ENCODE measurements at places on chromosomes 12 and 14.

GRCh38 chr12:13289653-13290289 lies 93.2 kb downstream of the EMP1 start:
- no peak for DNase-seq

- DNase-seq: no peak
These were observed 1049.6 kb downstream of the TRHDE start for GRCh38 chr12:73321776-73322175.

- DNase-seq: no peak
These were observed 146.5 kb downstream of the SRGAP1 start for GRCh38 chr12:63990828-63991547.

GRCh38 chr12:123269395-123269892 lies 2.2 kb downstream of the CDK2AP1 start:
- no peak for DNase-seq

DNA sequence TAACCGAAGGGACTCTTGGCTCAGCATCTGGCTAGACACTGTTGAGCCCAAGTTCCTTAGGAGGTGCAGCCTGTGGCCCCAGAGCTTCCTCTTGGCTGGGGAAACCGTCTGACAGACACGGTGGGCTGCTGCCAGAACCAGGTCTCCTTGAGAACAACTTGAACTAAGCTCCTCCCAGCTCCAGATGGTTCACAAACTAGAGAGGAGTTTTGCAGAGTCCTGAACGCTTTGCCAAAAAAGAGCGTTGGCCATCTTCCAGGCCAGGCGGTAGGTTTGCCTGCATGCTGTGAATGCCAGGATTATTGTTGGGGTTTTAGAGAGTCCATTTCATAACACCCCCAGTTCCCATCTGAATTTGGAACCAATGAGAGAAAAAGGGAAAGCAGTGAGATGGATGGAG lies 399.8 kb downstream of the RGS6 start:
- no peak for DNase-seq

DNA sequence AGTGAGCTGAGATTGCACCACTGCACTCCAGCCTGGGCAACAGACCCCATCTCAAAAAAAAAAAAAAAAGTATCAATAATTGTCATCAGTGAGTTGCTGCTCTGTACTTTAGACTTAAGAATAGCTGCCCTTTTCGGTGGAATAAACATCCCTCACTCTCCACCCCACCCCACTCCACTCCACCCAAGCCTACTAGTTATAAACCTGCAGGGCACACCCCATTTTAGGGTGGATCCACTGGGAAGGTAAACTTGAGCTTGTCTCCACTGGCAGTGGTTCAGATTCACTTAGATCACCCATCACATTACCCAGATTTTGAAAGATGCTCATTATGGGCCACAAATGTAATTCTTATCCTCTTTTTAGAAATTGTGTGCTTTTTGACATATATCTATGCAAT lies 106.4 kb downstream of the GPR135 start:
- no peak for DNase-seq

DNA sequence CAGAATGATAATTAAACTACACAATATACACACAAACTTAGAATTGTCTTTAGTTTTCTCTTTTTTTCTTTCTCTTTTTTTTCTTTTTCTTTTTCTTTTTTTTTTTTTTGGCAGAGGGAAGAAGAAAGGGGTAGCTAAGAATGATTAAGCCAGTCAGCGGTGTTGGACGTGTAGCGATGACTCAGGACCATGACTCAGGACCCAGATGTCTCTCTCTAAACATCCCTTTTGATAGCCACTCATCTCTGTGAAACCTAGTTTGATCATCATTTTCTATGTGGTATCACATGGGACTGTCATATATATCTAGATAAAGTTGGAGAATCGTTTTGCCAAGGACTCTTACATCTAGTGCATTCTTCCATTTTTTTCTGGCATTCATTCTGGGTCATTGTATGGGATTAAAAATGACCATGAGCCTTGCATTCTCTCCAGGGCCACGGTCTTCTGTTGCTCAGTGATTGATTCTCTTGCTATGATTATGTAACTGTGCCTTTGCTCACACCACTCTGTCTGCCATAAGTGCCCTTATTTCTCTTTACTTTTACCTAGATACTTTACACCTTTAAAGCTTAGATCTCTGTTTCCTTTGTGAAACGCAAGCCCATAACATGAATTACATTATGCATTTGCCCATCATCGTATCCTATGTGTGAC lies 26.6 kb upstream of the NRXN3 start:
- DNase-seq: no peak

DNA sequence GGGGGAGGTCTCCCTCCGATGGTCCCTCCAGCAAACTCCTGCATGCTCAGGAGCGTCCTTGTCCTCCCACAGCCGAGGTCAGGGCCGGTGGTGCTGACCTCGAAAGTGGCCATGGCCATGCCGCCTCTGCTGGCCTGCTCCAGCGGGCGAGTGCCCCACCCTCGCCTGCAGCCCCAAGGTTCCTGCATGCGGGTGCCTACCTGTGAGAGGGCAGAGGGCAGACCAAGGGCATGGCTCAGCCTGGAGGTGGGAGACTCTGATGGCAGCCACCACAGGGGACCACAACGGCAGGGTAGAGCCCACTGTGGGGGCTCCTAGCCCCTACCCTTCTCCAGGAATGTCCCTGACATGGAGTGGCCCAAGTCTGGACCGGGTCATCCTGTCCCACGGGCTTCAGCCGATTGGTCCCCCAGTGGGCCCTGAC lies 38.1 kb upstream of the PPP1R13B start:
- no peak for DNase-seq

DNA sequence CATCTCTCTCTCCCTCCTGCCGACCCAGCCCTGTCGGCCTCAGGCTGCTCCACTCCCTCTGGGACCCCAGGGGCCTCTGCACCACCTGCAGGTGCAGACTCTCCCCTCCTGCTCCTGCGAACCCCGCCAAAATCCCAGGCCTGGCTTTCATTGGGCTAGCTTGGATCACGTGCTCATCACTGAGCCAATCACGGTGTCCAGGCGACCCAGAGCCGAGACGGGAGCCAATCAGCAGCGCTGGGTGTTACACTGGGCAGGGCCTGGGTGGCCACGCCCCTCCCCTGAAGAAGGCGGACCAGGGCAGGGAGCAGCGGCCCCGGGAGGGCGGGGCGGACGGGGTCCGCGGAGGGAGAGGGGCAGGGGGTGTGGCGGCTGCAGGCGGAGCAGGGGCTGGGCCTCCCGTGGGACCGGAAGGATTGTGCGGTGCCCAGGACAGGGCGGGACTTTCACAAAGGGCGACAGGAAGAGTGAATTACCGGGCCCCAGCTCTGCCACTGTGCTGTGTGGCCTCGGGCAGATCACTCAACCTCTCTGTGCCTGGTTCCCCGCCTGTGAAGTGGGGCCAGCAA lies 66.6 kb upstream of the FBRSL1 start:
- no peak for DNase-seq

- DNase-seq: no peak
These were observed 1.2 kb downstream of the CDKN1B start for GRCh38 chr12:12718381-12718759.

GRCh38 chr12:27505109-27505508 lies 18.9 kb upstream of the PPFIBP1 start:
- DNase-seq: no peak

GRCh38 chr12:56230432-56231183 lies 757 bp downstream of the SLC39A5 start:
- DNase-seq: no peak

DNA sequence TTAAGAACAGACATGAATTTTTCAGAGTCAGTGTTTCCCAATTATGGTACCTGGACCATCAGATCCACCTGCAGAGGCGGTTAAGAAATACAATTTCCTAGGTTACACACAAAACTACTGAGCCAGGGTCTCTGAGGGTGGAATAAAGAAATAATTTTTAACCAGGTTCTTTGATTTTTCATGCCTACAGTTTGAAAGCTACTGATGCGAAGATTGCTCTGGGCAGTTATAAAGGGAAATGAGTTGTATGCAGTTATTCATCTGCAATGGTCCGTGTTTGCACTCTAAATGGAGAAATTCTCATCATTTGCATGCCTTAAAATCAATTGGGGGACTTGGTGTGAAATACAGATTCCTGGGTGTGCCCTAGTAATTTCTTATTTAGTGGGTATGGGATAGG lies 89.7 kb downstream of the ERGIC2 start:
- no peak for DNase-seq

DNA sequence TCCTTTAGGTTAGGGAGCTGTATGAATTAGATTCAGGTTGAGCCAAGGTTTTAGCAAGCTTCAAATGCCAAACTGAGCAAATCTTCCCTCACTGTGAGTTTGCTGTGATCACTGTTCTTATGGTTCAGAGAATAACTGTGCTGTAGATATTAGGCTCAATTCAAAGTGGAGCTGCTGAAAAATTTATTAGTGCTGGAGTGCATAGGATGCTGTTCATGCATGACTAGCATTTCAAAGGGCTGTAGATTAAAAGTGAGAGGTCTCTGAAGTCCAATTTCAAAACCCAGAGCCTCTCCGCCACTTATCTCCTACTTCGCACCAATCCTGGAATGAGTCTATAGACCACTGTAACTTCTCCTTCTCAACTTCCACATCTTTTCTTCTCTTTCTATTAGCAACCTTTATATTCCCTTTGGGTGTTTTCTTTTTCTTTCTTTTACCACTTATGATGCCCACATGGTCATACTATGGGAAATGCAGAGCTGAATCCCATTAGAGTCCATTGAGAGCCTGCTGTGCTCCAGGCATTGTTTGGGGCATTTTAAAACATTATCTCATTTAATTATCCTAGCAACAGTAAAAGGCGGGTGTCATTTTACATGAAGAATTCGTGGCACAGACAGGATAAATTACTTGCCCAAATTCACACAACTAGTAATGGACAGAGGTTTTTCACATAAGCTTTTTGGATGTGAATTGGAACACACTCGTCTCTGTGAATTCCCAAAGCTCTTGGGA lies 77.5 kb upstream of the EEA1 start:
- no peak for DNase-seq

- DNase-seq: no peak
These were observed 19.2 kb downstream of the CLIP1 start for GRCh38 chr12:122403115-122403770.

- no peak for DNase-seq
These were observed 28.5 kb upstream of the PNMA1 start for GRCh38 chr14:73742520-73743238.

- DNase-seq: no peak
These were observed 321 bp upstream of the USP30 start for GRCh38 chr12:109052097-109052413.

DNA sequence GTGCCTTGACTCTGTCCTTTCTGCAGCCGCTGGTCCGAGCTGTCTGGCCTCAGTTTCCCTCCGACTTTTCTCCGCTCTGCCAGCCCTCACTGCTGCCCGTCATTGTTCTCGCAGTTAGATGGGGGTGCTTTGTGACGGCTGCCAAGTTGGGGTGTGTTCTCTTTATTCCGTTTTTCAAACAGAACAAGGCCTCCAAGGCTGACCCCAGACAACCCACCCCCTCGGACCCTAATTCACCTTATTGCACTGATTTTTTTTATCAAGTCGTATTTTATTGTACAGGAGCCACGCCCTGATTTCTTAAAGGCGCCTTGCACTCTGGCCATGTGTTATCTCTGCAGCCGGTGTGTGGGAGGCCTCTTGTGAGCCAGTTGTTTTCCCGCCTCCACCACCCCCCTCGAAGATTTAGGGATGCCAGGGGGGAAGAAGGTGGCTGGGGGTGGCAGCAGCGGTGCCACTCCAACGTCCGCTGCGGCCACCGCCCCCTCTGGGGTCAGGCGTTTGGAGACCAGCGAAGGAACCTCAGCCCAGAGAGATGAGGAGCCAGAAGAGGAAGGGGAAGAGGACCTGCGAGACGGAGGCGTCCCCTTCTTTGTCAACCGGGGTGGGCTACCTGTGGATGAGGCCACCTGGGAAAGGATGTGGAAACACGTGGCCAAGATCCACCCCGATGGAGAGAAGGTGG lies 1.3 kb downstream of the VASH1 start:
- DNase-seq: no peak

DNA sequence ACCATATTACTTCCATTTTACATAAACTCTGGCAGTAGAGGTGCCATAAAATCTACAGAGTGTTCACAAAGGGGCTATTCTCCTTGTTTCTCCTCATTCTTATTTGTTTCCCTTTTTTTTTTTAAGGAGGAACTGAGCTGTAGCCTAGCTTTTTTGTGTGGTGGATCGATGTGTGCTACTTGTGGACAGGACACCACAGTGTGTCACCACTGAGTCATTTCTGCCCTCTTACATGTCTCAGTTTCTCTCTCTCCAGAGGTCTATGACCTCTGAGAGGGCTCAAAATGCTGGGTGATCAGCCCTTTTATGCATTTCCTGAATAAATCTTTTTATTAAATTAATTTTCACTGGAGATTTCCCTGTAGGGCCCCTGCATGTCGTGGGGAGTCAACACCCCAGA lies 370.2 kb downstream of the ADGRD1 start:
- no peak for DNase-seq

DNA sequence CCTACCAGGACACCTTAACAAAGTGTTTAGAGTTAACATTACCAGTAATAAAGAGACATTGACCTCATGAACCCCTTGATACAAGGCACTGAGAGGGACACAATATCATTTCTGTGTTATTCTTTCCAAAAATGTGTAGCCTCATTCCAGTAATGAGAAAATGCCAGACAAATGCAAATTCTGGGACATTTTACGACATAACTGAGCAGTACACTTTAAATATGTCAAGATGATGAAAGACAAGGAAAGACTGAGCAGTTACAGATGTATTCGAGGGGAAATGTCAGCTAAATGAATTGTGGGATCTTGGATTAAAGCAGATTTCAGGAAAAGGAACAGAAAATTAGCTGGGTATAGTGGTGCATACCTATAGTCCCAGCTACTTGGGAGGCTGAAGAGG lies 255.6 kb downstream of the ERC1 start:
- no peak for DNase-seq

GRCh38 chr12:120662879-120663278 lies 22.5 kb downstream of the CABP1 start:
- no peak for DNase-seq

- DNase-seq: no peak
These were observed 57.3 kb upstream of the CEP83 start for GRCh38 chr12:94516985-94517384.

- DNase-seq: peak; percentile 34
These were observed 38.0 kb downstream of the PTGER2 start for GRCh38 chr14:52352061-52352491.

GRCh38 chr14:37972941-37973887 lies 234.5 kb upstream of the SSTR1 start:
- no peak for DNase-seq

- no peak for DNase-seq
These were observed 174.3 kb upstream of the PWP1 start for GRCh38 chr12:107511292-107511691.

DNA sequence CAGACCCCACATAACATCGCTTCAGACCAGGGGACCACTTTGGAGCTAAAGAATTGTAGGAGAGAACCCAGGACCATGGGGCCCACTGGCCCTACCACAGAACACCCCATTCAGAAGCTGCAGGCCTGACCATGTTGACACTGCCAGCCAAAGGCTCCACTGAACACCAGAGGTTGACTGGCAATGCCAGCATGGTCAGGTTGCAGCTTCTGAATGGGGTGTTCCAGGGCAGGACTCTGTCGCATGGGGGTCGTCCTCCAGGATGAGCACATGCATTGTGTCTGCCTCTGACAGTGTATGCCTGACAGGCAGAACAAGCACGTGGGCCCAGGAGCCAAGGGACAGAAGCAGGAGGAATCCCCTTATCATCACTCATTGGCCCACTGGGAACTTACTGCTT lies 34.1 kb downstream of the DIO3 start:
- DNase-seq: no peak

GRCh38 chr12:130026608-130027176 lies 122.9 kb upstream of the TMEM132D start:
- DNase-seq: peak; percentile 18

GRCh38 chr12:18552829-18553228 lies 185.0 kb downstream of the PLCZ1 start:
- no peak for DNase-seq
